ENCODE measurements at places on chromosomes 1 and 21.

DNA sequence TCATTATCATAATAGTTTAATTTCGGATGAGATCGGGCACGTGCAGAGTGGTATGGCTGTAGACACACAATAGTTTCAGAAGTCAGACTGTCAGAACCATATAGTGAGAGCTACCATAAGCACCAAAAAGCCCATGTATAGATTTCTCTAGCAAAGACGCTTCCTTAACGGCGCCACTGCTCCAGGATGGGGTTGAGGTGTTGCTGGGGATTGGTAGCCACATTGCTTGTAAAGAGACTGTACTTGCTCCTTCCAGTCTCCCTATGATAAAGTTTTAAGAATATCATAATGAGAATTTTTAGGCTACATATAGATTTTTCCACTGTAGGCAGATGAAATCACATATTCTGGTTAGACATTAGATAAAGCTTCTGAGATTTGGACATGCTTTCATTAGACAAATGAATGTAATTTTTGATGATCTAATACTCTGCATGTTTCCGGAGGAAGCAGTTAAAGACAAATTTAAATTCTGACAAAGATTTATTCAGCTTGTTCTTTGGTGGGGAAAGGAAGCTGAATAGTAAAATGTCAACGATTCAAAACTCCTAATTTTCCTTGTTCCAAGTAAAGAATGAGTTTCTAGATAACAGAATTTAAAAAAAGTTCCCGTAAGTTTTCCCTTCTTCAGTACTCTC is 77.7 kb downstream of the MAP3K7CL start:
- DNase-seq: no peak

DNA sequence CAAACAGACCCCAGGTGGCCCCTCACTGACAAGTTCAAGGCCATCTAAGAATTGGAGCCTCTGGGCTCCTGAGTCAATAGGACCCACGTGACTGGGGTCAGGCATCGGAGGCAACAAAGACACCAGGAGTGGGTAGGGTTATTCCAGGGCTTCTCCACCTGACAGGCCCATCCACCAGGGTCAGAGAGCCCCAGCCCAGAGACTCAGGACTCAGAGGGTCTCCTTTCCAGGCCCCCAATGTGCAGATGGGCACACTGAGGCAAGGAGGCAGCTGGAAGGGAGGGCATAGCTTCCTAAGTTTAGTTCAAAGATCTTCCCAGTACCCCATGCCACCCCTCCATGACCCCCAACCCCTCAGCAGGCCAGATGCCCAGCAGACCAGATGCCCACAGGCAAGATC is 388.6 kb downstream of the MATN1 start:
- no peak for DNase-seq

GRCh38 chr1:218459450-218459849 is 114.3 kb downstream of the TGFB2 start:
- DNase-seq: no peak

GRCh38 chr1:24793447-24794129 is 48.3 kb downstream of the CLIC4 start:
- DNase-seq: no peak

DNA sequence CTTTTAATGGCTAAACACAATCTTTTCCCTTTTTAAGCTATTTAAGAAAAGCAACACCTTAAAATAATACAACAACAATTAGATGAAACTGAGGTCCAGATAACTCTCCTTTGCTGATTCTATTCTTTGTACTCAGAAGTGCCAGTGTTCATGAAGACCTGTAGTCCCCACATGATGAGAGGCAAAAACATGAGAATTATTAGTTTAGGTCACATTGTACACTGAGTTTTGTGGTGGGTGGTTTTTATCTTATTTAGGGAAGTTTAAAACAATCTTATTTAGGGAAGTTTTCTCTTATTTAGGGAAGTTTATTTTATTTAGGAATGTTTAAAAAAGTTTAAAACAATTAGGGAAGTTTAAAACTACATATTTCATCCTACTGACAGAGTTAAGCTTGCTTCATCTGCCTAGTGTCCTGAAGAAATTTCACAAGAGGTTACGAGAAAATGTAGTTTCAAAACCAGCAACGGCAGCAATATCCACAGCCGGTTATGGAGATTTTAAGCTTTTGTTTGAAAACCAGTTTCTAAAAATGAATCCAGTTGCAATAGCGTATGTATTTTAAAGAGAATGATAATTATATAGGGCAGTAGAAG is 7.8 kb upstream of the OR14I1 start:
- DNase-seq: no peak

GRCh38 chr1:235976490-235976889 is 88.4 kb downstream of the NID1 start:
- DNase-seq: no peak

DNA sequence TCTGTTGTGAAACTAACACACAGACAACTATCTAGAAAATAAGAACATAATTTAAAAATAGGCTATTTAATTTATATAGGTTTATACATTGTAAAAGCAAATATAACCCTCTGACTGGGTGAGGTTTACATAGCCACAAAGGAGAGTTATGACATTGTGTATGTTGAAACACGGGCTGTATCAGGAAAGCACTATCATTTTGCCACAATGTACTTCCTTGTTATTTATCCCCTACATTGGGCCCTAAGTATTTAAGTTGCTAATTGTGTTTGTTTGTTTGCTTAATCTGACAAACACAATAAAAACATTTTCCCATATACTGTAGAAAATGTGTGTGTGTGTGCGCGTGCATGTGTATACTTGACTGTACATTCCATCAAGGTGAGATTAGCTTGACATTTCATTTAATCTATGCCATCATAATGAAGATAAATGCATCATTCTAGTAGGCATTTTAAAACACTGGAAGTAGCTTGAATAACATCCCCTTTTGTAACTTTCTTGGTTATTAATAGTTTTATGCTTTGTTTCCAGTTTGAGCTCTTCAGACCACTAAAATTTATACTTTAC is 72.1 kb downstream of the RGS13 start:
- DNase-seq: no peak

- no peak for DNase-seq
Observed at GRCh38 chr1:36864182-36864822, 170.0 kb downstream of the GRIK3 start.

GRCh38 chr1:207069858-207070506 is 16.9 kb downstream of the PFKFB2 start:
- DNase-seq: peak; percentile 67

GRCh38 chr21:33058527-33058926 is 11.4 kb upstream of the OLIG1 start:
- DNase-seq: peak; percentile 37

- DNase-seq: no peak
Observed at GRCh38 chr1:103333141-103333540, 192.4 kb upstream of the RNPC3 start.

DNA sequence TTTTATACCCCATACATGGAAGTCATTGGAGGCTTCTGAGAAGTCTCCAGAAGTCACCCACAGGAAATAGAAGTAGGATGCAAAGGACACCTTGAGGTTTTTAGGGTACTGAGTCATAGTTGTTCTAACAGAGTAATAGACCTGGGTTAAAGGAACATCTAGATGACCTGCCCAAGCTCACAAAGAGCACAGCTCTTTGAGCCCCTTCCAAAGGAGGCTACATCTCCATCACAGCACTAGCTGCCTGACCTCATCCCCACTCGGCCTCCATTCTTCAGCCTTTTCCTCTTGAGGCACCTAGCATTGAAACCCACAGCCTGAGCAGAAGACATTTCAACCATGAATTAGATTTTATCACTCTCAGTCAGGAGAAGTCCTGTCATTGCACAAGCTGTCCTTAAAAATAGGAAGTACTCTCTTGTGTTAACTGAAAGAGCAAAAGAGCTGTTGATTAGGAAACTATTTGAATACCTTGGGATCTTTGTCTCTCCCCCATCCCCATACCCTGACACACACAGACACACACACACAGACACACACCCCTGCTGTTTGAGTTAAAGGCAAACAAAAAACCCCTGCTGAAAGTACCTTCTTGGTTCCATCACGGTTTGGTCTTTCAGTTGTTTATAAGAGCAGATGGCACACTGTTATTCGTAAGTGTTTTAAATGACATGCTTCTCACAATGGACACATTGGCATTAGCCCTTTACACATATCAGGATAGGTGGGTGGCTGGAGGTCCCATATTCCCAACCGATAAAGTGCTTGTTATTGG is 22.2 kb downstream of the MKNK1 start:
- DNase-seq: no peak

GRCh38 chr1:227924833-227925574 is 22.7 kb downstream of the WNT9A start:
- DNase-seq: no peak

GRCh38 chr1:17293681-17294425 is 14.1 kb upstream of the PADI4 start:
- DNase-seq: no peak

DNA sequence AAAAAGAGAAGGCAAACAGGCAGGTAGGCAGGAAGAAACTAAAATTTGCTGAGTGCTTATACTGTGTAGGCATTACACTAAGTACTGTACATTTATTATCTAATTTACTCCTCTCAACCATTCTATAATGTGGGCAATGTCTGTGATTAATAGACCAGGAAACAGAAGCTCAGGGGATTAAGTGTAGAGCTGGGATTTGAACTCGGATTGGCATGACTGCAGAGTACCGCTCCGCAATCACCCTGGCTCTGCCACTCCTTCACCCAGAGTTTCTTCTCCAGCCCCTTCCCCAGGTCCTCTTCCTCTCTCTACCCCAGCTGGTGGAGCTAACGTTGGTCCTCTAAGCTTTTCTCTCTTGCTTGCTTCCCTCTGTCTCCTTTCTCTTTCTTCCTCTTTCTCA is 11.5 kb upstream of the S100A2 start:
- DNase-seq: no peak

DNA sequence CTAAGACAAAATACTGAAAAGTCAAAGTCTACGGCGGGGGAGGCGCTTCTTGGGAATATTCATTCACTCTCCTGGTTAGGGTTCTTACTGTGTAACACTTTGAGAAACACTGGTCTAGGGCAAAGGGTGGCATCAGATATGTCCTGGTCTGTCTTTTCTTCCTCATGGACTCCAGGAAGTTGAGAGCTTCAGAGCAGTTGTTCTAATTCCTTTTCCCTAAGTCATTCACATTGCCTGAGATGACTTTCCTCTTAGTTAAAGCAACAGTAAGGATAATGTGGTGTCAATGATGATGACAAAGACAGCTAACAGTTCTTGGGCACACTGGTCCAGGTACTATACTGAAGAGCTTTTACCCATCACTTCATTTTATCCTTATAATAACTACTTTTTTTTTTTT is 27.0 kb downstream of the FGGY start:
- no peak for DNase-seq

- peak; percentile 36 for DNase-seq
Observed at GRCh38 chr1:236978740-236979139, 25.5 kb downstream of the MT1HL1 start.

- no peak for DNase-seq
Observed at GRCh38 chr21:34927992-34928391, 121.1 kb downstream of the RUNX1 start.

DNA sequence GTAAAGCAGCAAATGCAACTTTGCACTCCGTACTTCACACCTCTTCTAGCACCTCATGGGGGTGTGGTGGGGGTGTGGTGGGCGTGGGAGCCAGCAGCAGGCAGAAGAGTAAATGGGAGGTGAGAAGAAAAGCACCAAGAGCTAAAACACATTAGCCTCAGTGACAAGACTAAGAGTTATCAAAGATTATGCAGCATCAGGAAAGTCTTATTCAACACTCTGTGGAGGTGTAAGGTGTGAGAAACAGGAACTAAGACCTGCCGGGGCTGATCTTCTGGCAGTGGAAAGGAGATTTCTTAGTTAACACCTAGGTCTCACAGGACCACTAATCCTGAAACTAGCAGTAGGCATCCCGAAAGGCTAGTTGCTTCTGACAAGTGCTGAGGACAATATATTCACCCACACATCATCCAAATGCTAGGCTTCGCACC is 9.9 kb downstream of the TGFBR3 start:
- no peak for DNase-seq

- DNase-seq: no peak
Observed at GRCh38 chr21:21851657-21852056, 853.4 kb downstream of the NCAM2 start.

Data from heart left ventricle (tissue), 16 donors.